ENCODE measurements at places on chromosomes 6 and 20.

DNA sequence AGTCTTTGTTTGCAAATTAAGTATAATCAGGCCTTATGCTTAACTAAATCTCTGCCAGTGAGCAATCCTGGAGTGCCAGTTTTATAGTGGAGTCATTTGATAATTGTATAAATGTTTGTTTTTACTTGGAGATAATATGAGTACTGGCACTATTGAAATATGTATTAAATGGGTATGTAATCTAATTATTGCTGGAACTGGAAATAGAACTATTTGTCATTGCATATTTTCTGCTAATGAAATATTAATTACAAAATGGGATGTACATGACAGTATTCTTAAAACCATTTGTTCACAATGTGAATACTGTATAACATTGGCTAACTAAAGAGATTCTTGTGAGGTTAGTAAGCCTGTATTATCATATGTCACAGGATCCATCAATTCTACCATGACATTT, 20.5 kb upstream of the LMBRD1 start:
- no peak for DNase-seq

GRCh38 chr6:38453861-38454260, 185.9 kb downstream of the BTBD9 start:
- no peak for DNase-seq

DNA sequence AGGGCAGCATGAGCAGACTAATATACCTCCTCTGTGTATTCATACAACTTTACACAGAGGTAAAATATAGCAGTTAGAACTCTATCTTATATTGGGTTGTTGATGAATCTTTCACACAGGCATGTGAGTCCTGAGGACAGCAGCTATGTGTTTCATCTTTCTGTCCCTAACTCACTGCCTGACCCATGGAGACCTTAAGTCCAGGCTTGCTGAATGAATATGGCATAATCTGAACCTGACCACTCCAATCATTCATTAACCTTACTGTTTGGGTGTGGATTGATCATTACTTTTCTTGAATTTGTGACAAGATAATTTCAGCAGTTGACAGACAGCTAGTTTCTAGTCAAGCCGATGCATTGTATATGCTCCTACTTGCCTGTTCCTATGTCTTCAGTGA, 27.3 kb upstream of the TSPYL1 start:
- DNase-seq: no peak

DNA sequence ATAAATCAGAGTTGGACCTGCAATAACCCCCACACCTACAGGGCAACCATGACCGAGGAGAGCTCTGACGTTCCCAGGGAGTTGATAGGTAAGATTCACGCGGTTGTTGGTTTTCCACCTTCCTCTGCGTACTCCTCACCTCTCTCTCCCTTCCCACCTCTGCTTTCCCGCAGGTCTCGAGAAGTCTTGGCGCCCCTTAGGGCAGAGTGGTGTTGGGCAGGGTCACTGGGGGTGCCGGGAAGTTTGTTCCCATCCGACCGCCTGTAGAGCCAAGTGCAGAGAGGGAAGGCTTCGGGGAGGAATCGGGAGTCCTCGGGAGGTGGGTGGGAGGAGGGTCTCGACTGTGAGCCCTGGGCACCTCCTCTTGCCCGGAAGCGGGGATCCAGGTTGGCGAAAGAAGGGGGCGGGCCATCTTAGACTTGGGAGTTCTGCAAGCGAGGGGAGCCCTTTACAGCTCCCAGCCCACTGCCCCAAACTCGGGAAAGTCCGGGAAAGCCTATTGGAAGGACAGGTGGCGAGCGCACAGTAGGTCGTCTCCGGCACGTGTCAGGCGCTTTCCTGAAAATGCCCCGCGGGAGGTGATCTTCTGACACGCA, 672 bp downstream of the CARMIL1 start:
- no peak for DNase-seq

DNA sequence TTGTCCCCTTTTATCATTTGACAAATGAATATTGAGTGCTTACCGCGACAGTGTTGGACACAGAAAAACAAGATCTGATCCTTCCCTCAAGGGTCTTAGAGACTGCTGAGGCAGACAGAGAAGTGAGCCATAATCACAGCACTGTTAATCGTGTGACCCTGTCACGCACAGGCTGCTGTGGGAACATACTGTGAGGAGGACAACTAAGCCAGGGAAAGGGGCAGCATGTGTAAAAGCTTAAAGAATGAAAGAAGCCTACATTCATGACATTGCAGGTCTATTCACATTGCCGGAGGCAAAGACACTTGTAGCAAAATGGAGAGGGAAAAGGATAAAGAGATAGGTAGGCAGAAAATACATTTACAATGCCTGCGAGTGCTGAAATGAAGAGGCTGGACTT, 32.7 kb downstream of the TRDN start:
- DNase-seq: no peak

- no peak for DNase-seq
Observed at GRCh38 chr6:71187141-71187540, 101.5 kb upstream of the OGFRL1 start.

Data from stimulated activated CD8-positive, alpha-beta memory T cell treated with anti-CD3 and anti-CD28 coated beads, Interleukin-12 subunit alpha, Interleukin-12 subunit beta, amount 100 ng/mL, for 1 hour (primary cell).